ENCODE measurements at places on chromosomes 7 and 10. TPM values are rescaled to one million over a fixed set of nuclear protein-coding genes. Genes with fewer than 3 reads are reported as not detected.

DNA sequence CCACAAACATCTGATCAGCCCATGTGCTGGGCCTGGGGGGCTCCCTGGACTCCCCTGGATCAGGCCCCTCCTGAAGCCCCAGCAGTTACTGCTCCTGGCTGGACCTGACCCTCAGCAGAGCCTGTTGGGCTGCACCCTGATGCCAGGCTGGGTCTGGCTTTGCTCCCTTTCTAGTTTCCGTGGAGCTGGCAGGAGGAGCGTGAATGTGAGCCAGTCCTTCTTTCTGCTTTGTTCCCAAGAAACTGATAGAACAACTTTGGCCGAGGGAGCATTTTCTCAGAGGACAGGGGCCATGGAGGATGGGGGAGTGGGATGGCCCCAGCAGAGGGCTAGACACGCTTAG is 128.2 kb downstream of the NEURL1 start:
- no peak for DNase-seq

GRCh38 chr7:42208572-42208971 is 28.4 kb downstream of the GLI3 start:
- no peak for DNase-seq

- no peak for DNase-seq
Observed at GRCh38 chr10:74096777-74097176, 53.9 kb downstream of the AP3M1 start.

DNA sequence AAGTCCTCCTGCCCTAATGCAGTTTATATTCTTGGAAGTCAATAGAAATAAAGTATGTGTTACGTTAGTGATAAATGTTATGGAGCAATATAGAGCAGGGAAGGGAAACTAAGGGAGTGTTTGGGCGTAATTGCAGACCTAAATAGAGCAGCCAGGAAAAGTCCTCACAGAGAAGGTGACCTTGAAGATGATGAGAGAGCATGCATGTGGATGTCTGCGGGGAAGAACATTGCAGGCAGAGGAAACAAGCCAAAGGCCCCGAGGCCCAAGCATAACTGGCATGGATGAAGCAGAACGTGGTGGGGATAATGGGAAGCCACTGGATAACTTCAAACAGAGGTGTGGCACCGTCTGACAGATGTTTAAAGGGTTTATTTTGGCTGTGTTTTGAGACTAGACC is 12.5 kb downstream of the ADD3 start:
- no peak for DNase-seq

DNA sequence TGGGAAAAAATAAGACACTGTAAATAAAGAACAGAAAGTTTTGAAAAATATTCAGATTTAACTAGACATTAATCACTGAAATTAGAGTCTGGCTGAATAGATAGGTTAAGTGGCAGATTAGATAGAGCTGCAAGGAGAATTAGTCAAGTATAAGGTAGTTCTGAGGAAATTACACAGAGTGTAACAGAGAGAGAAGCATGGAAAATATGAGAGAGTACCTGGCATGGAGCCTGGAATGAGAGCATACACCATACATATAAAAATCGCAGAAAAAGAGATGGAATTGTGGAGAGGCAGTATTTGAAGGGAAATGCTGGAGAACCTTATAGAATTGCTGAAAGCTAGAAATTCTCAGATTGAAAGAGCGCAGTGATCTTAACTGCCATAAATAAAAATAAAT is 46.9 kb downstream of the ZNRF2 start:
- DNase-seq = no peak

GRCh38 chr10:3290550-3290949 is 118.0 kb upstream of the PITRM1 start:
- no peak for DNase-seq

GRCh38 chr10:121614613-121615434 is 16.6 kb upstream of the FGFR2 start:
- no peak for DNase-seq

DNA sequence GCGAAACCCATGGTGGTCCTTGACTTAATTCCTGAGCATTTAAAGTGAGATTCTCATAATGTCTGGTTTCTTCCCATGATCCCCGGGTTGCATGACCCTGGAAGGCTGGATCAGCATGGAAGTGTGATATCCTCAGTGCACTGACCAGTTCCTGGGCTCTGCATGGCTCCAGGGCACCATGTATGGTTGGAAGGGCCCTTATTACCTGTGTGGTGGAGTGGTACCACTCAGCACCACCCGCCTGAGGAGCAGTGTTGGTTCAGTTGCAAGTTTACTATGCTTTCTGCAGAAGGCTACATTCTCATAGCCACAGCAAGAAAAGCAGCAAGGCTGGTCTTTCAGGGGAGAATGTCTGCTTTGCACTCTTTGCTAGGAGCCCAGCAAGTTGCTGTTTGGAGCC is 325.7 kb upstream of the MKI67 start:
- no peak for DNase-seq

DNA sequence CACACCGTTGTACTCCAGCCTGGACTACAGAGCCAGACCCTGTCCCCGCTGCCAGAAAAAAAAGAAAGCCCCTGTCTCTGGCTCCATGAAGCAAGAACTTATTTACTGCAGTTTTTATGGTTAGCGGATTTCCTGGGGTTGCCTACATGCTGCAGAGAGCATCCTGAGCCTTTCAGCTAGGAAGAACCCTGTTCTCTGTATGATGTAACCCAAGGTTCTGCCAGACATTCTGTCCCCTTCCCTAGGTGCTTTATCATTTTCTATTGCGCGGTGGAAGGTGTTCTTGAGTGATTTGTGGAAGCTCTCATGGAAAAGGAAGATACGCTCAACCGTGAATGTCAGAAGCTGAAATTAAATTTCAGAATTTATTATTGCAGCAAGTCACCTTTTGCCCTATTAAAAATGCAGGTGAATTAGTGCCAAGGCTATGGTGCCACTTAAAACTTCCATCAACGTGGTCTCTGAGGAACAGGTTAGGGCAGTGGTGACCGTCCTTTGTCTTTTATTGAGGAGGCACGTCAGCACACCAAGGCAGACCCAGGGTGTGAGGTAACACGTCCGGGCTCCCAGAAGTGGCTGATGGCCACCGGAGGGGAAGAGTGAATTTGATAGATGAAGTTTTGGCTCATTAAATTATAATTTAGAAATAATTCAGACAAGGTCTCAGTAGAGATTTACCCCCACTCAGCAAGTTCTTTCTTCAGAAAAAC is 273.1 kb downstream of the PHTF2 start:
- DNase-seq = no peak

DNA sequence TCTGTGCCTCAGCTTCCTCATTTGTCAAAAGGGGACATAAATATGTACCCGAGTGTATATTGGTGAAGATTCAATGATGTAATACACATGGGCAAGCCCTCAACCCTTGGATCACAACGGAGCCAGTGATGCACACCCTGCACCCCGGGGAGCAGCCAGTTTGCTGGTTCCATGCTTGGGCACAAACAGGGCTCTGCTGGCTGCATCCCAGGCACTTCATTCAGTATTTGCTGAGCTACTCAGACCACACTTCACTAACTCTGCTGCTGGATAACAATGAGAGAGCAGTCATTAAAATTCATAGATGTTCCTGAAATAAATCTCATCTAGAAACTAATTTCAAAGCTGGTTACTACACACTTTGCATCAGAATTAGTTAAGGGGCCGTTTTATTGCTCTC is 72.0 kb downstream of the SCRN1 start:
- DNase-seq = no peak

GRCh38 chr10:98899018-98899417 is 336.6 kb downstream of the HPSE2 start:
- DNase-seq = no peak

GRCh38 chr7:96080027-96080426 is 241.9 kb downstream of the SLC25A13 start:
- no peak for DNase-seq

KIAA1217 gene
- polyA plus RNA-seq = 18.3 TPM

FOXI2 gene
- 0.30 TPM for polyA plus RNA-seq

GATA3 gene
- polyA plus RNA-seq = 1.0 TPM

METTL27 gene
- polyA plus RNA-seq = 0.12 TPM

C7orf33 gene
- polyA plus RNA-seq = not detected

All from heart left ventricle (tissue), 16 donors.